ENCODE measurements at places on chromosomes 3 and 15.

- no peak for DNase-seq
Observed at GRCh38 chr3:133278260-133279043, 121.4 kb upstream of the BFSP2 start.

DNA sequence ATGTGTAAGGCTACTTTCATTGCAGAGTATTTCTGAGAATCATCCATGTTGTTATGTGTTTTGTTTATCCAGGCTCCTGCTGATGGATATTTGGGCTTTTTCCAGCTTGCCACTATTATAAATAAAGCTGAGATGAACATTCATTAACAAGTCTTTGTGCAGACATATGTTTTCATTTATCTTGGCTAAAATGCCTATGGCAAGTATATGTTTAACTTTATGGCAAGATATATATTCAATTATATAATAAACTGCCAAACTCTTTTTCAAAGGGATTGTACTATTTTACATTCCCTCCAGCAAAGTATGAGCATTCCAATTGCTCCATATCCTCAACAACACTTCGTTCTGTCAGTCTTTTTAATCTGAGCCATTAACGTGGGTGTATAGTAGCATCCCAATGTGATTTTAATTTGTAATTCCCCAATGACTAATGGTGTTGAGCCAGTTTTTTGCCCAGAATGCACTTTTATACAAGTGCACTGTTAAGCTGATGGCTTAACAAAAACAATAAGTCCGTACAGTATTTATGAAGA, 452.4 kb downstream of the SHQ1 start:
- no peak for DNase-seq

DNA sequence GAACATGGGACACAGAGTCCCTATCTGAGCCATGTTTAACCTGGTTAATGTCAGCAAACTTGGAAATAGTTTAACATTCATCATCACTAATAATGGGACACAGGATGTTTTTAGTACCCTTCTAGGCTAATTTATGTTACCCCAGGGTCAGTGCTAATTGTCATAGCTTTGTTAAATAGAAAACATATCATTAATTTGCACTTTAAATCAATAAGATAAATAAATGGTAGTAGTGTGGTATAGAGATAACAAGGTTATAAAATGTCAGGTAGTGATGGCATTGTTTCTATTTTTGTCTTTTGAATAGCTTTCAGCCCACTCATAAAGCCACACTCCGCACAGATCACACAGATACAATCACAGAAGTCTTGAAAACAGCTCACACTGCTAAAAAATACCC, 534.9 kb downstream of the MECOM start:
- DNase-seq: no peak

DNA sequence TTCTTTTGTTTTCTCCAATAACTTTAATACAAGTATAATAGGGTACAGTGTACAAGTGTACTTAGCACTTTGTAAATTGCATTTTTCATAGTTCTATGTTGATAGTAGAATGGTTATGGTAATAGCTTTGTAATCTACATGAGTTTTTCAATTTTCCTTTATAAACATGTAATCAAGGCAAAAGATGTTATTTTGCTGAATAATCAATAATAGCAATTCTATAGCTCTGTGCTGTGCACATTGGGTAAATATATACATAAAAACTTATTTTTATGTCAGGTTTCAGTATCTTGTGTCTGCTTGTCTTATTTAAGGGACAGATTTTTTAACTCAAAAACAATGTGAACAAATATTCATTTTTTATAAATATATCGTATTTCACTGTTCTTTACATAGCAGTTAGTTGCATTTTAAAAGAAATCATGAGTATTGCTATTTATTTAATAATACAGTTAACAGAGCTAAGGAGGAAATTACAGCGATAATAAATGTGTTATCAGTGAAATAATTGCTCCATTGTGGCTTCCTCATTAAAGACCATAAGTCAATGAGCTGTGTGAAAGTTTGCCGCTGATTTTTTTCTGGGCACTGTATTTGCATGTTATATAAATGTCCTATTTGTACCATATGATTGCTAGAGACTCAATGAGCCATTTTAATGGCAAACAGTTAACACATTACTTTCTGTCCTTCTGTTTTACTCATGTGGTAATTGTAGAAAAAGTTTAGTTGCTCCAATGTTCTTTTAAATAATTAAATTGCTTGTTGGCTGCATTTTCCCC, 214.6 kb upstream of the STAC start:
- DNase-seq: no peak

Measured in stimulated activated CD4-positive, alpha-beta T cell treated with anti-CD3 and anti-CD28 coated beads, Interleukin-15, amount 100 ng/mL, for 1 hour (primary cell).